ENCODE measurements at places on chromosomes 11 and 22.

- no peak for DNase-seq
These were observed 1112.2 kb downstream of the BRD1 start for GRCh38 chr22:48715511-48715910.

- DNase-seq: no peak
These were observed 582.2 kb upstream of the CADM1 start for GRCh38 chr11:116086426-116086825.

GRCh38 chr22:48748860-48749554 is 1078.7 kb downstream of the BRD1 start:
- DNase-seq: no peak

GRCh38 chr11:117037279-117037974 is 60.8 kb downstream of the SIK3 start:
- no peak for DNase-seq
